Small intestine (tissue), 16 donors: ENCODE measurements at places on chromosomes 13 and 19. TPM values are rescaled to one million over a fixed set of nuclear protein-coding genes. Genes with fewer than 3 reads are reported as not detected.

- no peaks in the 10 kb centered on the region for H3K27me3 ChIP-seq
- H3K4me1 ChIP-seq = no peaks in the 10 kb centered on the region
- no peaks in the 10 kb centered on the region for H3K36me3 ChIP-seq
- no peak overlapping the region for H3K27ac ChIP-seq
- H3K4me3 ChIP-seq = no peak overlapping the region
These were observed 176.5 kb downstream of the CACNA1A start for GRCh38 chr19:13329766-13330165.

The CD33 gene
- polyA plus RNA-seq = 5.2 TPM

GRCh38 chr19:34618410-34618809, 58.5 kb downstream of the SCGB2B2 start:
- H3K4me1 ChIP-seq = no peaks in the 10 kb centered on the region
- no peaks in the 10 kb centered on the region for H3K36me3 ChIP-seq
- no peak overlapping the region for H3K27ac ChIP-seq

The VSTM2B gene
- not detected for polyA plus RNA-seq

DNA sequence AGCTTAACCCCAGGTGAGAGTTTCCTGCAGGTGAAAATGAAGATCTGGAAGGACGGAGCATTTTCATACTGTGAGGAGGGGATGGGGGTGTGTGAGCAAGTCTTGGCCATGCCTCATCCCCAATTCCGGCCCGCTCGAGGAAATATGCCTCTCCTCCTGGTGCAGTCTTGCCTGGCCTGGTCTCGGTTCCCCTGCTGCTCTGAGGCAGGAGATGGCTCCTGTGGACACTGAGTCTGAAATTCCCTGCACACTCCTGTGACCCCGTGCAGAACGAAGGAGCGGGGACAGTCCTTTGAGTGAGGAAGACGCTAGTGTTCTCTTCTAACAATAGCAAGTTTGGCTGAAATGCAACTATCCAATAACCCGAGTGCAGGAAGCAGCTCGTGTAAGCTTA, 329 bp upstream of the ZNF439 start:
- no peaks in the 10 kb centered on the region for H3K36me3 ChIP-seq
- peak overlapping the region; percentile 51 for H3K27ac ChIP-seq
- H3K4me3 ChIP-seq = no peak overlapping the region
- no peak for DNase-seq
- no peaks in the 10 kb centered on the region for H3K27me3 ChIP-seq
- no peaks in the 10 kb centered on the region for H3K4me1 ChIP-seq

The ZNF30 gene
- polyA plus RNA-seq = 0.54 TPM

- H3K4me1 ChIP-seq = peaks cover 7% of the 10 kb centered on the region
- H3K27me3 ChIP-seq = no peaks in the 10 kb centered on the region
- no peaks in the 10 kb centered on the region for H3K36me3 ChIP-seq
- no peak for DNase-seq
These were observed 90.1 kb downstream of the ERCC5 start for GRCh38 chr13:102935896-102936321.

DNA sequence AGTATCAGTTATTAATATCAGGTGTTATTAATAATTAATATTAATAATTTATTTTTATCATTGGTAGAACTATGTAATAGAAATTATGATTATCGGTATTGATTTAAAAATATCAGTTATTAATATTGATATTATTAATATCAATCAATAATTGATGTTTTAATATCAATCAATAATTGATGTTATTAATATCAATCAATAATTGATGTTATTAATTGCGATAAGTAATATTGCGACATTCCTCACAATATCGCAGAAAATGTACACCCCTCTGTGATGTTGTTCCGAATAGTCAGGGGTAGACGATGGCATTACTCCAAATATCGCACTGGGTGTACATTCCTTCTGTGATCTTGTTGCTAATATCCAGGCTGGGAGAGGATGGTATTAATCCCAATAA, 3.7 kb upstream of the RGCC start:
- no peaks in the 10 kb centered on the region for H3K36me3 ChIP-seq
- peaks cover 4% of the 10 kb centered on the region for H3K27me3 ChIP-seq
- peaks cover under 1% of the 10 kb centered on the region for H3K4me1 ChIP-seq
- H3K27ac ChIP-seq = no peak overlapping the region
- no peak for DNase-seq
- H3K4me3 ChIP-seq = no peak overlapping the region

The PTGIR gene
- 3.4 TPM for polyA plus RNA-seq

DNA sequence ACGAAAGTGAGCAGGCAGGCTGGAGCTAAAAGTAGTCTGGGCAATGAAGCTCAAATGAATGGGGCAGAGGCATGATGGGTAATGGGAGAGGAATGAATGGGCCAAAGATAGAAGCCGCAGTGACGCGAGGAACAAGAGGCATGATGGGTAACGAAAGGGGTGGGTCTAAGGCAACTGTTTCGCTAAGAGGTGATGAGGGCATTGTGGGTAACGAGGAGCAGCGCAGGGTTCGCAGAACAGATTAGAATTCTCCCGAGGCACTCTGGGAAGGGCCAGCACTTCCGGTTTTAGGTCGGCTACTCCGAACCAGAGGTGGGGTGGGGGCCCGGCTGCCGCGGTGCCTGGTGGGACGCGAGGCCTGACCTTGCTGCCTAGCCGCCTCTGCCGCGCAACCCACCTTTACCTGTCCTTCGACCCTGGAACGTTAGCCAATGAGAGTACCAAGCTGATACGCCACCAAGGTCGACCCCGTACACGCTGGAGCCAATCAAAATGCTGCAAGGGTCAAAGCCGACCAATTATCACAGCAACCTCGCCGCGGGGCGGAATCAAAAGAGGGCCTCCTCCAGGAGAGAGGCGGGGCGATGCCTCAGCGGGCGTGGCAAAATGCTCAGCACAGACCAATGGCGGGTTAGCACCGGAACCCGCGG, 563 bp upstream of the TOMM40 start:
- H3K27ac ChIP-seq = peak overlapping the region; percentile 93
- peaks cover 3% of the 10 kb centered on the region for H3K36me3 ChIP-seq
- peak; percentile 100 for DNase-seq
- no peaks in the 10 kb centered on the region for H3K27me3 ChIP-seq
- peaks cover 15% of the 10 kb centered on the region for H3K4me1 ChIP-seq
- H3K4me3 ChIP-seq = peak overlapping the region; percentile 62

DNA sequence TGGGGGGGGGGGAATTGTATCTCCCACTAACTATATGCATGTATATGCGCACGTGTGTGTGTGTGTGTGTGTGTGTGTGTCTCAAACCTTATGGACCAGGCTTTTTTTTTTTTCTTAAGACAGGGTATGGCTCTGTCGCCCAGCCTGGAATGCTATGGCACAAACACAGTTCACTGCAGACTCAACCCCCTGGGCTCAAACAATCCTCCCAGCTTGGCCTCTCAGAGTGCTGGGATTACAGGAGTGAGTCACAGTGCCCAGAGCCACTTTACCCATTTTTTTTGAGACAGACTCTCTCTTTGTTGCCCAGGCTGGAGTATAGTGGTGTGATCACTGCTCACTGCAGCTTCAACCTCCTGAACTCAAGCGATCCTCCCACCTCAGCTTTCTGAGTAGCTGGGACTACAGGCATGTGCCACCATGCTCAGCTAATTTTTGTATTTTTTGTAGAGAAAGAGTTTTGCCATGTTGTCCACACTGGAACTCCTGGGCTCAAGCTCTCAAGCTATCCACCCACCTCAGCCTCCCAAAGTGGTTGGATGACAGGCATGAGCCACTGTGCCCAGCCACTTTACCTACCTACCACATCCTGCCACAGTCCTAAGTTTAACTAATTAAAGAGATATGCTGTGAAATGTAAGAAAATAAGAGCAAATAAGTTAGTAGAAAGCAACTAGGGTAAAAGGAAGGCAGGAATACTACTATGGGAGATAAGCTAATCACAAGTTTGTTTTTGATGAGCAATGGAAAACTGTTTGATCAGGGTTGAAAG, 2.4 kb downstream of the ZMYM5 start:
- no peaks in the 10 kb centered on the region for H3K27me3 ChIP-seq
- H3K27ac ChIP-seq = no peak overlapping the region
- DNase-seq = no peak
- H3K36me3 ChIP-seq = peaks cover 15% of the 10 kb centered on the region
- no peak overlapping the region for H3K4me3 ChIP-seq

The TRIM13 gene
- 9.2 TPM for polyA plus RNA-seq

The BRSK1 gene
- polyA plus RNA-seq = 2.7 TPM

- no peaks in the 10 kb centered on the region for H3K27me3 ChIP-seq
- DNase-seq = no peak
- H3K27ac ChIP-seq = no peak overlapping the region
These were observed 11.4 kb downstream of the VSTM2B start for GRCh38 chr19:29537181-29537580.

DNA sequence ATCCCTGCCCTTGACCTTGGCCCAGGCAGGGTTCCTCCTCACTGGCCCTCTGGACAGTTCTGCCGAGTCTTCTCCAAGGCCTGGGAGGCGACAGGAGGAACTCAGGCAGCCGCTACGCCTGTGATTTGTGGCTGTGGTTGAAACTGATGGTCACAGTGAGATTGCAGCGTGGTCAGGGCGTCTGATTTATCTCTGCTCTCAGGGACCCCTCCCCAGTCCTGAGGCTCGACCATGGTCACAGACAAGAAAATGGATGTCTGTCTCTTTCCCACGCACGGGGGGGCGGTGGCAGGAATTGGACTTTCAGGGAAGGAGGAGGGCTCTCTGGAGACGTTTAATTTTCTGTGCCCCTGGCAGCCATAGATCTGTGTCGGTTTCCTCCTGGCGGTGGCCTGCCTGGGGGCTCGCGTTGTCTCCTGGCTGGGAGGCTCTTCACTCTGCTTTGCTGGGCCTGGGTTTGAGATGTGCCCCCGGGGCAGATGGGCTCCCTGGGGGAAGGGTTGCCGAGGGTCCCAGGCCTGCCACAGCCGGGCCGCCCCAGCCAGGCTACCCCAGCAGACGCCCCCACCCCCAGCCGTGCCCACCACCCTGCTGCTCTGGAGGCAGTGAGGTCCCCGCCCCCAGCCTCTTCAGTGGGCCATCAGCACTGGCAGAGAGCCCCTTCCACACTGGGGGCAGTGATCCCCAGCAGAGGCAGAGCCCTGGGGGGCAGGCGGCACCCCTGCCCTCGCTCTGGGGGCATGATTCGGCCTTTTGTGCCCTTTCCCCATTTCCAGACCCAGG, 167.4 kb downstream of the KDM4B start:
- peaks cover 97% of the 10 kb centered on the region for H3K36me3 ChIP-seq
- no peaks in the 10 kb centered on the region for H3K4me1 ChIP-seq
- H3K27ac ChIP-seq = no peak overlapping the region

DNA sequence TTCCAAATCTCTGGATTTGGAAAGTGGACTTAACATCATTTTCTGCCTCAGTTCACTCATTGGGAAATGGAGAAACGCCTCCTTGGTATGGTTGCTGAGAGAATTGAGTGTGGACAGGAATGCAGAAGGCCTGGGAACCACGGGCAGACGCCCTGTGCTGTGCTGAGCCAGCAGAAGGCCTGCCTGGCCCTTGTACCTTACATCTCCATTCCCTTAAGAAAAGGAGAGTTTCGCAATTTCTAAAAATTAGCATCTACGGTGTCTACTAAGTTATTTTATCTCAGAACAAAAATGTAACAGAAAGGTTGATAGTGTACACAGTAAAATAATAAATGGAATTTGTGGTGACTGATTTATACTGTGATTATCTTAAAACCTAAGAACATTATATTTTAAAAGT, 78.7 kb downstream of the IPO5 start:
- H3K27ac ChIP-seq = no peak overlapping the region
- H3K36me3 ChIP-seq = no peaks in the 10 kb centered on the region
- DNase-seq = no peak

- H3K27me3 ChIP-seq = no peaks in the 10 kb centered on the region
- H3K27ac ChIP-seq = no peak overlapping the region
- H3K4me1 ChIP-seq = no peaks in the 10 kb centered on the region
- DNase-seq = no peak
- H3K36me3 ChIP-seq = no peaks in the 10 kb centered on the region
These were observed 66.3 kb downstream of the IRS2 start for GRCh38 chr13:109719962-109720646.

The THAP8 gene
- 8.9 TPM for polyA plus RNA-seq

GRCh38 chr13:91375116-91375729, 23.2 kb upstream of the GPC5 start:
- no peaks in the 10 kb centered on the region for H3K27me3 ChIP-seq
- no peak overlapping the region for H3K27ac ChIP-seq
- DNase-seq = no peak
- peaks cover 3% of the 10 kb centered on the region for H3K4me1 ChIP-seq

GRCh38 chr19:46192992-46193650, 36.4 kb upstream of the IGFL1 start:
- H3K27ac ChIP-seq = no peak overlapping the region
- no peaks in the 10 kb centered on the region for H3K27me3 ChIP-seq
- DNase-seq = peak; percentile 54
- peaks cover 7% of the 10 kb centered on the region for H3K4me1 ChIP-seq
- H3K36me3 ChIP-seq = no peaks in the 10 kb centered on the region

GRCh38 chr13:46387064-46387851, at the start of gene RUBCNL:
RUBCNL (minus strand) TSS chr13:46387252; CDS start chr13:46372475, 14,777 bp downstream.
- H3K4me1 ChIP-seq = peaks cover 4% of the 10 kb centered on the region
- peaks cover 8% of the 10 kb centered on the region for H3K27me3 ChIP-seq
- H3K36me3 ChIP-seq = no peaks in the 10 kb centered on the region
- peak; percentile 44 for DNase-seq
- H3K27ac ChIP-seq = peak within 1 kb of the TSS; percentile 0

The SHISA2 gene
- 0.27 TPM for polyA plus RNA-seq

DNA sequence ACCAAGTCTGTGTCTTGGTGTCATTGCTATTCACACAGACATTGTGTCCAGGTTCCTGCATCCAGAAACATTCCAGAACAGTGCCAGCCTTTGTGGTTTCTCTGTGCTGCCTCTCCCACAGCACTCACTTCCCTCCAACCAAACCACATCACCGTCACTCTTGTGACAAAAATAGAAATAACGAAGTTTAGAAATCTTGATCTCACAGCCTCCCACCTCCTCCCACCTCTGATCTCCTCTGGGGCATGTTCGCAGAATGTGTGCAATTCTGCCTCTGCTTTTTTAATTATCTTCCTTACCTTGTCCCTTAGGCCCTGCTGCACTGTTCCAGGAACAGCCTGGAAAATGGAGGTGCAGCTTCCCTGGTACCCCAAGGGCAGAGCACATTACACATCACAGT, 8.7 kb upstream of the SERPINE3 start:
- H3K27ac ChIP-seq = no peak overlapping the region
- no peak for DNase-seq
- H3K27me3 ChIP-seq = no peaks in the 10 kb centered on the region
- H3K4me3 ChIP-seq = no peak overlapping the region

DNA sequence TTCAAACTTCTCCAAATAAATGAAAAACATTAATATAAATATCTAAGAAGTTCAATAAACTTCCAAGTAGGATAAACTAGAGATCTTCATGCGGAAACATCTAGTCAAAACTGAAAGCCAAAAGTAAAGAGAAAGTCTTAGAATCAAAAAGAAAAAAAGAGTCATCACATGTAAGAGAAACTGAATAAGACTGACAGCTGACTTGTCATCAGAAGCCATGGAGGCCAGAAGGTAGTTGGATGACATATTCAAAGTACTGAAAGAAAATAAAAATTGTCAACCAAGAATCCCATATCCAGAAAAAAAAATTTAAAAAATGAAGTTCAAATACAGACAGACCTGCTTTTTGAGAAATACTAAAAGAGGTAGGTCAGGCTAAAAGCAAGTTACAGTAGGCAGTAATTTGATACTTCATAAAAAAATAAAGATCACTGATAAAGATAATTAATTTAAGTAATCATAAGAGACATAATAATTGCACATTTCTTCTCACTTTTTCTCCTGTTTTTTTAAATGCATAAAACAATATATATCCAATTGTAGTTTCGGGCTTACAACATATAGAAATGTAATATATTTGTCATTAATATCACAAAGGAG, 327.6 kb upstream of the PCDH9 start:
- no peak overlapping the region for H3K27ac ChIP-seq
- H3K4me3 ChIP-seq = no peak overlapping the region
- H3K36me3 ChIP-seq = no peaks in the 10 kb centered on the region
- no peaks in the 10 kb centered on the region for H3K4me1 ChIP-seq
